ENCODE measurements at places on chromosomes 16 and 17. TPM values are rescaled to one million over a fixed set of nuclear protein-coding genes. Genes with fewer than 3 reads are reported as not detected.

SCARF1 gene
- 1.1 TPM for total RNA-seq

LCMT1 gene
- total RNA-seq = 46.5 TPM

- no peak for DNase-seq
Observed at GRCh38 chr17:58528443-58528842, 14.0 kb upstream of the MTMR4 start.

GRCh38 chr17:81910840-81911276 is 341 bp downstream of the PCYT2 start:
- DNase-seq = no peak

DNA sequence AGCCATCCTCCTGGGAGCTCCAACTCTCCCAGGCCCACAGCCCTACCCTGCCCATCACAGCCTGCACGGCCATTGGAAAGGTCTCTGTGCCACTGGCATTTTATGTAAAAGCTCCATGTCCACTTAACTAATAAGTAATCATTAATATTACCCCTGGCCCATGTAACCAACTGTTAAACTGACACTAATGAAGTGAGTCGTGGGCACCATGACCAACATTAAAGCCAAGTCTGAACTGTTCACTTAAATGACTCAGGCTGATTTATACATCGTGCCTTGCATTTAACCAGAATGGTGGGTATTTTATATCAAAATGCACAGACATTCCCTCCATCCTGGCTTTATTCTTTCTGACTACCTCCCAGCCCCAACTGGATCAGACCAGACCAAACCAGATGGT is 229.3 kb downstream of the SOX9 start:
- DNase-seq = no peak

All from activated naive CD4-positive, alpha-beta T cell treated with anti-CD3 and anti-CD28 coated beads, Interleukin-2, amount 50 U/mL, for 72 hours (primary cell).